ENCODE measurements at places on chromosomes 2 and 18.

DNA sequence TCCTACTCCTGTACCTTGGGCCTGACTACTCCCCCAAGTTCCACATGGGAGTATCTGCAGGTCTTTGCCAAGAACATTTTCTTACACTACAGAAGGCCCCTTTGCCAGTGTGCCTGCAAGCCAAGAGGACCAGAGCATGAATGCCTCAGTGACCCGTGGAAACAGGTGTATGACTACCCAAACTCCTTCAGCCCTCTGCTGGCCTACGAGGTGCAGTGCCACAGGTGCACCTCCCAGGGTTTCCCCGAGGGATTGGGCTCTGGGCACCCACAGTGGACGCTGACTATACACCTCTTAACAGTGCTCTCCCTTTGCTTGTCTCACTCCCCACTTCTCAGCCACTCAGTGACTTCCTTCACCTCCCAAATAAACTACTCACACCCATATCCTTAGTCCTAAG is 91.4 kb downstream of the COL6A3 start:
- DNase-seq, result no peak

GRCh38 chr18:50190236-50190635 is 4.7 kb downstream of the MYO5B start:
- no peak for DNase-seq

DNA sequence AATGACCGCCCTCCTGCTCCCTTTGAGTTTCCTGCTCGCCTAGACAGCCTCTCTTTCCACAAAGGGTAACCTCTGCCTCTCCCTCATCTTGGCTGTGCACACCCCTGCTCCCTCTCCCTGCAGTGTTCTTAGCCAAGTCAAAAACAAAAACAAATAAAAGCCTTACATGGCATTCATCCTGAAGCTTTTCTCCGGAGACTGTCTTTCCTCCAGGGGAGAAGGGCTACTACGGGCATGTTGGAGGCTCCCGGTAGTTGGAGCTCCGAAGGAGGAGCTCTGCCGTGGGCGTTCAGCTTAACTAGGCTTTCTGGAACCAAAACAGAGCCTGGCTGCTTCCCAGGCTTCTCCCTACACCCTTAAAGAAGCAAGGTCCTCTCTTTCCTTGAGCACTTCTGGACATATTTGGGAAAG is 104.2 kb downstream of the TPGS2 start:
- no peak for DNase-seq

DNA sequence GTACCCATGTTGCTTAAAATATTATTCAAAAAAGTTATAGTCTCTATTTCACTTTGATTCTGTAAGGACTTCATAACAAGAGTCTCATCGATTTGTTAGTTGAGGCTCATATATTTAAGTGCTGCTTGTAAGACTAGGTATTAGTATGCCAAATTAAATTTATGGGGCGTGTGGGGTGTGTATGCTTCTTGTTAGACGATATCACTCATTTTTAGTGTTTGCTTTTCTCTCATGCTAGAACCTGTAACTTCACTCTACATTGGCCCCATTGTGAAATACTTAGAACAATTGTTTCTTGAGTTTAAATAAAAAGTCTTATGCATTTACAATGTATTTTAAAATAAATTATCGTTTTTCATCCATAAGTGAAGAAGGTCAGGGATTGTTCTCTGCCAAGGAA is 63.6 kb downstream of the CTNNA2 start:
- DNase-seq, result no peak

GRCh38 chr2:196162586-196163175 is 8.7 kb downstream of the STK17B start:
- DNase-seq, result no peak

DNA sequence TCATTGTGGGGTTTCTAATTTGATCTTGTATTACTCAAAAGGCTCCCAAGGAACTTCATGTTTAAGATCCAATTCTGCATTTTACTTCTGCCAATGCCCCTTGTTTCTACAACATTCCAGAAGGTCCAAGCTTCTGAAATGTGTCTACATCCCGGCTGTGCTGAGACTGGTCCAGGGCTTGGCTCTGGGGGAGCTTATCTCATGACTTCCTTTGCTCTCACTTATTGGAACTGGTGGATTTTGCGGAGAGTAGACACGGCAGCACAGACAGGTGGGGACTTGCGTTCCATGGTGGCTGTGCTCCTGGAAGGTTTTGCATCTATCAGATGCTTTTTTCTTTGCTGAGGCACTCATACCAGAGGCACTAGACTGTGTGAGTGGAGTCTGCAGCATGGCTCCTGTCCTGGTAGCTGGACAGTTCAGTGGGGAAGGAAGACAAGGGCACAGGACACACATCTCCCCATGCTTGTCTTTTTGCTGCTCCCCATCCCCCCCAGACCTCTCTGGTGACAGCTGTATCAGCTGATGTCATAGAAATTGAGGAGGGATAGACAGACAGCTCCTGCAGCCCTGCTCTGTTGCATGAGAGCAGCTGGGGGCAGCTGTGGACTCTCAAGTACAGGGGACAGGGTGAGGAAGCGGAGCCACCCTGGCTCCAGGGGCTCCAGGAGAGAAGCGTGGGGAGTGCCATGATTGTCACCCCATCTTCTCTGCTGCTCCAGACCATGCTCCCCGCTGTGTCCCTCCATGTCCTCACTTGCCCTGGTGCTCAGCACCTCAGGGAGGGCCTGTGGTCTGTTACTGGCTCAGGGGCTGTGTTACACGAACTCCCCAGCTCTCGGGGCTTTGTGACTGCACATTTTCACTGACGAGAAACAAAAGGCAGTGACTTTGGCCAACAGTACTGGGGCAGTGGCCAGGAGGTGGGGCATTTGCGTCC is 46.0 kb downstream of the ACAA2 start:
- DNase-seq, result no peak

DNA sequence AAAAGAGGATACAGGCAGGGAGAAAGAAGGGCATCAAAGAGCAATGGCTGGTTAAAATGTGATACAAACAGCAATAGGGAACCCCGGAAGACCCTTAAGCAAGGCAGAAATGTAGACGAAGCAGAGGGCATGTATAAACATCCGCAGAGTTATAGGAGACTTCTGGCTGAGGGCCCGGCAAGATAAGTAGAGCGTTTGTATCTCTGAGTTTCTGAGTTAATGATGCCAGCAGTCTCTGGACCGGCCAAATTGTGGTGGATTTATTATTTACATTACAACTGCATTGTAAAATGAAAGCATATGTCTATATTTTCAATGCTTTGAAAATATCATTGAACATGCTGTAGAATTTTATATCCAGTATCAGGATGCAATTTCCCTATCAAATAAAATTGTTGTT is 148.0 kb upstream of the KCTD1 start:
- DNase-seq, result no peak

DNA sequence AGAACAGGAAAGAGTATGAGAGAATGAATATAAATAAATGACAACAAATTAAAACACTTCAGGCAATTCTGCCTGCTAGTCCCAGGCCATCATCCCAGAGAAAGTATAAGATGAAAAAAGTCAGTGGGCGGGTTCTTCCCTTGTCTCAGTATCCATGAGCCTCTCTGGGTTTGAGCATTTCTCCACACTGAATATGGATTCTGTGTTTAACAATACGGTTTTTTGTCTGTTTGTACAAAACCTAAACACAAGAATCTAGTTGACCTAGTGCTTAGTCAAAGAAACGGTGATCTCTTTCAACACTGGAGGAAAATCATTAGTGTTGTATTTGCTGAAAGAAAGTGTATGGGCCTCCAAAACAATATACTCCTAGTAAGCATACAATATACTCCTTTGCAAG is 10.0 kb downstream of the SUCLG1 start:
- no peak for DNase-seq

DNA sequence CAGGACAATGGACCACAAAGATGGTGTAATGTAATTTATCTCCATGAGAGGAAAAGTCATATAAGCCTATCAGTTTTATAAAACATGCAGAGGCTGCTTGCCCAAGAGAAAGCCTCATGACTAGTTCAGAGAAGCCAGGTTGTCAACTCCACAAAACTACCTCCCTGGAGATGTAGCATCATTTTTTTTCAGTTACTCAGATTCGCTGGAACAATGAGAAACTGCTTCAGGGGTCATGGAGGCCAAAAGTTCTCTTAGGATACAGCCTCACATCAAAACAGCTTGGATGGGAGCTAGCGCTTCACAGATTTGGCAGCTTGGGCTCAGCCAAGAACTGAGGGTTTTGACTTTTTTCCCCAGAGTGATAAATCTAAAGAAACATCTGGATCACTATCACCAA is 263.5 kb downstream of the INSIG2 start:
- no peak for DNase-seq

All from left renal pelvis (tissue), 4 donors.